ENCODE measurements at places on chromosomes 7 and 10.
A peak's percentile ranks its signal among the peaks of the same experiment; 100 is the strongest.

- no peak for DNase-seq
These were observed 149.8 kb downstream of the DGKI start for GRCh38 chr7:137696988-137697387.

GRCh38 chr7:3739983-3740382 lies 438.9 kb downstream of the SDK1 start:
- no peak for DNase-seq

DNA sequence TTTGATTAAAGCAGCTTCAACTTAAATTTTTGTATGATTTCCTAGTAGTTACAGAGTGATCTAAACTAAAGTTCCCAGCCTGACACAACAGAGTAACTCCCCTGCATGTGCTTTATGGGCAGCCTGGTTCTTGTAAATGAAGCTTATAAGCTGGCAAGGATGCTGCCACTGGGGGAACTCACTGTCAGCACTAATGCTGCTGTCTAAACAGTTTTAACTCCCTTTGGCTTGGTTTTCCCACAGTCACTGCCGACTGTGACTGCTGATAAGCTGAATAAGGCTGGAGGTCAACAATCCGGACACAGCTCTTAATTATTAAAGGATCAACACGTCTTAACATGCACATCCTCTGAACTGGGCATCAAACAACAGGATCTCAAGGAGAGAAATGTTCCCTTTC lies 130.1 kb downstream of the OTUD1 start:
- DNase-seq: no peak

DNA sequence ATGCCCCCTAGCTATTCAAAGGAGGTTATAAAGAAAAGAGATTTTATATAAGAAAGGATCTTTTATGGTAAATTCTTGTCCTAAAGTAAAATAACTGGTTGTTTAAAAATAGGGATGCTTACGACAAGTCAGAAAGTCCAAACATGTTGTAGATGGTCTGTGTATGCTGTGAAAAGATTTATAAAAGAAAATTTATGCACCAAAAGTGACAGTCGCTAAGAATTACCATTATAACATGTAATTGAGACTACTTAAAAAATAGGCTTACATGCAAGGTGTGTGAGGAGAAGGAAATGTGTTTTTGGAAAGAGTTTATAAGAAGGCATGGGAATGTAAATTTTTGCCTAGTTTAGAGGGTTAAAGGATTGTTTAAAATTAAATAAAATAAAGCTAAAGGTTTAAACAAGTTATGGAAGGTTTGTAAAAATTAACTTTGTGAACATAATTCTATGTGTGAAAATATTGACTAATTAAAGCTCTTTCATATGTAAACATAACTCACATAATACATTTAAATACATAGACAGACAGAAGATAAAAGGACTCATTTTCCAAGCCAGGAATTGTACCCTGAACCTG lies 118.5 kb downstream of the LYZL1 start:
- no peak for DNase-seq

GRCh38 chr10:102555781-102556328 lies 52.1 kb downstream of the SUFU start:
- DNase-seq: no peak

DNA sequence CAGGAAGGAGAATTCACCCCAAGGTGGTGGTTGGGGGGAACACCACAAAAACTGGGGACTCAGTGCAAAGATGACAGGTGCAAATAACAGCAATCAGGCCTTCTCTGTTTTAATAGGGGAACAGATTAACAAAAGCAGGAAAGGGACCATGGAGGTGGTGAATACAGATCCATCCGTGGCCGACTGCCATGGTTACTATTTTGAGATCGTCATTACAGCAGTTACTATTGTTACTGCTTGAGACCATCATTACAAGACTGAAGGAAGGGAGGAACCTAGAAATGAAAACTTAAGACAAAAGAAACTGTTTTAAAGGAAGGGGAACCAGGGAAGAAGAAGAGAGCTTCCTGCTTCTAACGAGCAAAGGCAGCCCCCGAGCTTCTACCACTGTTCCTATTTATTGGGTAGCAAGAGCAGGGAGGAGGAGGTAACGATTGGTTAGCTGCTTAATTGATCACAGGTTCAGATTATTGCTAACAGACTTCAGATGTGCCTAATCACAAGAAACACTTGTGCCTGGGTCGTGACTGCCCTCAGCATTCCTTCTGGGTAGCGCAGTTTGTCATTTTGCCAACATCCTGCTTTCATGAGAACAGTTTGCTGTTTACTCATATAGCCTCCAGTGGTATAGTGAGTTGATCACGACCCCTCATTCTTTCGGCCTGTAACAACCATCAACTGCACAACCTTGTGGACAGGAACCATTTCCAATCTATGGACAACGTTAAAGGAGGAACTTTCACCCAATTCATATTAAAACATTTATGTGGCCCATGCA lies 216.3 kb downstream of the CHCHD3 start:
- DNase-seq: no peak

DNA sequence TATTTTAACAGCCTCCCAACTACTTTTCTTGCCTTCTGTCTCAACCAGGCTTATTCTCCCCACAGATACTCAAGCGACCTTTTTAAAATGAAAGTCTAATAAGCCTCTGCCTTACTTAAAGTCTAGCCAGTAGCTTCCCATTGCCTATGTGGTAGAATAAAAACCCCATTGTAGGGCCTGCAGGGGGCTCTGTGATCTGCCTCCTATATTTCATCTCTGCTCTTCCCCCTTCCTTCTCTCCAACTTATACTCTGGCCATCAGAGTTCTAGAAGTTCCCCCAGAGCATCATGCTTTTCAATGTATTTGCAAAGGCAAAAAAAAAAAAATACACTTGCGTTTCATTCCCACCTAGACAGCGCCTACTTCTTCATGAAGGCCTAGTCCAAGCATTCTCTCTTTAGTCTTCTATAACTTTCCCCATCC lies 167.7 kb upstream of the ADO start:
- no peak for DNase-seq

- DNase-seq: peak; percentile 22
These were observed 74.3 kb downstream of the CFAP46 start for GRCh38 chr10:132867801-132868644.

DNA sequence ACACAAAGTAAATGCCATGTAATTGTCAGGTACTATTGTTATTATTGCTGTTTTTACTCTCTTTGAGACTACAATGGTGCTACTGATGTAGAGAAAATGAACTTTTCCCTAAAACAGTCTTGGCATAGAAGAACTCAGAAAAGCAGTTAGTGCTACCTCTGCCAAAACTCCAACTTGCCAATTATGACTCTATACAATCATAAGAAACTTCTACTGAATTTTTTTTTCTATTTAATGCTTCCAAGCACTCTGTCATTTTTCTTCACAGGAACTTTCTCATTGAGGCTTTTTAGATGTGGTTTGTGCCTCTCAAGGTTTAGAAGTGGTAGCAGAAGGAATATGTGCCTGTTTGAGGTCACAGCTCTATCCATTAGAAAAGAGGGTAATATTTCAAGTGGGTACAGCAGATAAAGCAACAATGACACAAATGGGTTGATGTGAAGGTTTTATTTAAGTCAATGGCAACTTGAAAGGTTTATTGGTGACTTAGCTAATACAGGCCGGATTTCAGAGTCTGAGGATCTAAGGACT lies 64.0 kb upstream of the FERD3L start:
- no peak for DNase-seq

- no peak for DNase-seq
These were observed 131.9 kb downstream of the GPR37 start for GRCh38 chr7:124633740-124634139.

GRCh38 chr7:129574487-129574886 lies 37.0 kb upstream of the NRF1 start:
- no peak for DNase-seq

DNA sequence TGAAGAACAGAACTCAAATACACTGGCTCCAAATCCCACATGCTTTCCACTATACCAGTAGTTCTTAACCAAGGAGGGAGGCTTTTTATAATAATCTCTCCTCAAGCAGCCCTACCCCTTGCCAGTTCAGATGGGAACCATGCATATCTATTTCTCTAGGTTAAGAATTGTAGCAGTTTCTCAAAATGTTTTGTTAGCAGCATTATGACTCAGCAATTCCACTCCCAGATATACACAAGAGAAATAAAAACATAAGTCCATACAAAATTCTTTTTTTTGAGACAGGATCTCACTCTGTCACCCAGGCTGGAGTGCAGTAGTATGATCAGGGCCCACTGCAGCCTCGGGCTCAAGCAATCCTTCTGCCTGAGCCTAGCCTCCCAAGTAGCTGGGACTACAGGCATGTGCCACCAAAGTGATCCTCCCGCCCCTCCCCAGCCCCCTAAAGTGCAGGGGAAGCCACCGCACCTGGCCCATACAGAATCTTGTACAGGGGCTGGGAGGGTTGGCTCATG lies 18.1 kb downstream of the YWHAG start:
- DNase-seq: no peak

GRCh38 chr7:14691034-14691433 lies 211.5 kb downstream of the DGKB start:
- no peak for DNase-seq

DNA sequence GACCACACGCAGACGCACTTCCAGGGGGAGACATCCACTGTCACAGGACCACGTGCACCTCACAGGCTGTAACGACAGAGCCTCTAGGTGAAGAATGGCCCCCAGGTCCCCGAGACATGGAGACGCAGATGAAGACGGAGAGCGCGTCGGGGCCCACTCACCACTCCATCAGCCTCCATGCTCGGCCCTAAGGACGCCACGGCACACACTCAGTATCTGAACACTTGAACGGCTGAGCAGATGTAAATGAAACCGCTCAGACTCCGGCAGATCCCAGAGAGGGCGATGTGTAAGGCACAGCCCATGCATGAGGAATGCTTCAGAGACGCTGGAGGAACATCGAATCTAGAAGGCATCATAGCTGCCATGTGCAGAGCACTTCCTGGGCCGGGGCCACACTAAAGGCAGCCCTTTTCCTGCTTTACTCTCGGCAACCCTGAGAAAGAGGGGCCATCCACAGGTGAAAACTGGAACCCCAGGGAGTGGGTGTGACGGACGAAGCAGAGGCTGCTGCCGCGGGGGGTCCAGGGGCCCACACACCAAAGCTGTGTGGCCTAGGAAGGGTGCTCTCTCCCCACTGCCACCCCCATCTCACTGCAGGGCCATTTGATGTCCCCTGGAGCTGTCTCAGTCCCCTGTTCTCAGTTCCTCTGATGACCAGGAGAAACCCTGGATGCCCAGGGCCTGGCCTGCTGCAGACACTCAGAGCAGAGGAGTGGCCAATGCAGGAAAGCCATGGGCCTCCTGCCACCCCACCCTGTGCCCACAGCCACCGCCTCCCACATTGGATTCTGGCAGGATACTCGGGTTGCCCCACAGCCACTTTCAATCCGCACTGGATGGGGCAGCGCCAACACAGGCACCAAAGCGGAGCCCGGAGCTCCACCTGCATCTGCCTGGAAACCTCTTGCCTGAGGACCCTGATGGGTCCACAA lies 253.8 kb downstream of the MAD1L1 start:
- DNase-seq: no peak

GRCh38 chr10:47442351-47442750 lies 41.6 kb downstream of the ANXA8 start:
- no peak for DNase-seq

- DNase-seq: no peak
These were observed 7.3 kb downstream of the JCAD start for GRCh38 chr10:30052062-30052461.

DNA sequence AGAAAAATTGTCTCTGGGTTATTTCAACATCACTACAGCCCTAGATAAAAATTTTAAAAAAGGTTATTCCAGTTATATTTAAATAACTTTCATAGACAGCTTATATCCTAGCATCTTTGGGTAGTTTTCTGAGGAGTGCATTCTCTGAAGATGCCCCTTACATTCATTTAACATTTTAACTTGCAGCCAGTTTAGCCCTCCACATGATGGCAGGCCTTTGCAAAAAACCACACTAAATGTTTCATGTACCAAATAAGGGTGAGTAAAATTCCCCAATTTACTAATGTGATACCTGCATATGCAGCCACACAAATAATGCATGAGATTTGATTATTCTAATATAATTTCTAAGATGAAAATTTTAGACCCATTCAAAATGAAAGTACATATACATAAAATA lies 108.4 kb upstream of the ZWINT start:
- no peak for DNase-seq

DNA sequence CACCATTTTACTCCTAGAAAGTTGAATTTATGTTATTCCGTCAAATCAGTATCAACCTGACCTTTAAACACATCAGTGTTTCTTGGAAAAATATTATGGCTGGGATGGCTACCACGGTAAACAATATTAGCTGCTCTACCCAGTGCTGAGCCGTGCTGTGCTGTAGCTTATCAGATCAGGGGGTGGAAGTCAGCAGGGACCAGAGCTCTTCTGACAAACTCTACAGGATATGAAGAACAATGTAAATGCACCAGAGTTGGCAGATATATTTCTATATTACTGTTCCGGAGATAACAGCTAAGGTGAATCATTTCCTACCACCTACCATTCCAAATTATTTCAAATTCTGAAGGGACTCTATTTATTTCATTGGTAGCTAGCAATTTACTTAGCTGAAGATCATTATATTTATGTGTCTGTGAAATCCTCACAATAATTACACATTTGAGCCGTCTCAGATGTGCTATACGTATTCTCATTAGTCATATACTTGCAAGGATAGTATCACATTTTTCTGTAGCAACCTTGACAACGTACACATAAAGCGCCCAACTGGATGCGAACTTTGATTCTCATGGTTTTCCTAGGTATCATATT lies 76.5 kb downstream of the TEX36 start:
- no peak for DNase-seq

DNA sequence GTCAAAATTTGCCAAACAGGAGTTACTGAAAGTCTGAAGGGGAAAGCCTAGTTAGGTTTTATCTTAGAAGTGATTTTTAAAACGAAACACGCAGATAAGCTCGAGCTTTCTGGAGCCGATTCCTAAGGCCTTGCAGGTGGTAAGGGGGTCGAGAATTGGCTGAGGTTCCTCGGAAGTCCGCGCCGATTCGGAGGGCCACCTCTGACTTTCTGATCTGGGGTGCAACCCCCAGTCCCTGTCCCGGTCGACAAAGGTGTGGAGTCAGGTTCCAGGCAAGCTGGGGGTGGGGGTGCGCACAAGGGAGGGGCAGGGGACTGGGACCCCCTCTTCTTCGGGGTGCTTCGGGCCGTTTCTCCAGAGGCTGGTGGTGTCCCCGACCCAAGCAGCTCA lies 701 bp upstream of the CUL1 start:
- no peak for DNase-seq

DNA sequence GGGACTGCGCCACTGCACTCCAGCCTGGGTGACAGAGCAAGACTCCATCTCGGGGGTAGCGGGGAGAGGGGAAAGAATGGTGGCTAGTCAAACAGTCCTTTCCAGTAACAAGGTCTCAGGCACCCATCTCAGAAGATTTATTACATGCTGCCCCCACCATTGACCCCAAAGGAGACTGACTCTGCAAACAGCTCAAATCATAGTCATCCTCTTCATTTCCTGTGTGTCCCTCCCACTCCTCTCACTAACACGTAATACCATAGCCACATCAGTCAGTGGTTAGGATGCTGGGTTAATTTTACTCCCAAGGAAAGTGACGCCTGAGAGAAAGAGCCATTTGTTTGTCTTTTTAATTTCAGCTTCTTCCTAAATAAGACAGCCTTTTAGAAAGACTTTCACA lies 56.6 kb upstream of the BET1 start:
- no peak for DNase-seq

- peak; percentile 86 for DNase-seq
These were observed 27.8 kb downstream of the MRC1 start for GRCh38 chr10:17836942-17837341.
